ENCODE measurements at places on chromosomes 6 and 20.

DNA sequence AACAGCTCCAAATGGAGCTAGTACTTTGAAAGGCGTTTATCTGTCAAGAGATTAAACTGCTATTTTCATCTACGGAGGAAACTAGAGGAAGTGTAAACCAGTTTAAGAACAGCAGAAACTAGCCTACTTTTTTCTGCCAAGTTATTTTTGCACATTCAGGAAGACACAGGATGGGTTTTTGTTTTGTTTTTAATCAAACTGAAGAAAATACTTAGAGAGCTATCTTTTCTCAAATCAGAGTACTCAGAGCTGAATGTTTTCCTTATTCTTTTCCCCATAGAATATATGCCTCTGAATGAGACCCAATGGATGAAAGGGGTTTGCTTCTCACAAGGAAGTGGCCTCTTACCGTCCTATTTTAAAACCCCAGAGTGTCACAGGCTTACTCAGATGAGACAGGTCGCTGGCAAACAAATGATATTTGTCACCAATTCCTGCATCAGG, 538.5 kb downstream of the CD83 start:
- no peak for DNase-seq

- DNase-seq, result no peak
Observed at GRCh38 chr6:29610540-29610939, 22.4 kb downstream of the GABBR1 start.

DNA sequence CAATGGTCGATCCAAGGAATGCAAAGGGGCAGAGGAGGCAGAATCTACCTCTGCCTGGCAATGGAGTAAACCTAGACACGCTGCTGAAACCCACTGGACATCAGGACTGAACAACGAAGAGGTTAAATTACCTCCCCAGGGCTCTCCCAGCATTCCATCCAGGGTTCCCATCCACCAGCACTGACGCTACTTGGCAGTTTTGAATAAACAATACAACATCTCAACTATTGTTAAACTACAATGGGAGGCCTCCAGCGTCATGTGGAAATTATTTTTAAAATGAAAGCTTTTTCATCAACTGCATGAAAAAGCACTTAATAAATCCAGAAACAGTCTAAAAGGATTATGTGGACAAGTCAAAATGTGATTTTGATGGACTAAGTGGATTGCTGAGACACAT, 96.8 kb upstream of the NHSL1 start:
- no peak for DNase-seq

DNA sequence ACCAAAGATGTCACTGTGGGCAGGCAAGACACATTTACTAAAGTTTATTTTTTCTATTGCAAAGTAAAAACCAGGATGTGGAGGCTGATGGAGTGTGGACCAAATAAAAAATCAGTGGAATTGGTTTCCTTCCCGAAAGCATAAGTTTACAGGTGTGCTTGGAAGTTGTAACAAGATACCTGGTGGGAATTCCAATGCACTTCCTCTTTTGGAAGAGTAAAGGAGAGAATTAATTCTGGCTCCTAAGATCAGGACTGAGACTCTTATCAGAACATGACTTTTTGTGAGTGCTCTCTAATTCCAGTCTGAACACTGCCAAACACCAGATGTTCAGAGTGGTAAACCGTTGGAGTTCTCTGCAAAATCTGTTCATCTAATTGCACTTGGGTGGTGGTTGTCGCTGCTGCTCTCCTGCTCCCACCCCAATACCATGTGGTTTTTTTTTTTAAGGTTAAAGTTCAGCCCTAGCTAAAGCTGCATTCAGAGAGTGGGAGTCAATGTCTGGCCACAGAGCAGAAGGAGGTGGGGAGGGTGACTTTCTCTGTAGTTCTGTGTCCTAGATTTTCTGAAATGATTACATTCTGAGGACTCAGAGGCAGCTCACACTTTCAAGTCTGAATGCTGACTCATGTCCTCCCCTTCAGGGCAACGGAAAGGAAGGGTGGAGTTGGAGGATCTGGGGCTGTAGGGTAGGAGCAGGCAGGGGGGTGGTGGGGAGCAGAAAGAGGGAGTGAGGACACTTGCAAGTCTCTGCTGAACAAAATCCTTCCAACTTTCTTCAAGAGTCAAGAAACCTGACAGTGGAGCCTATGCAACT, 275.8 kb upstream of the PRDM1 start:
- DNase-seq, result peak; percentile 58

- DNase-seq, result peak; percentile 2
Observed at GRCh38 chr6:4564801-4565271, 211.4 kb upstream of the CDYL start.

GRCh38 chr6:115613488-115613887, 447.2 kb downstream of the FRK start:
- peak; percentile 22 for DNase-seq

DNA sequence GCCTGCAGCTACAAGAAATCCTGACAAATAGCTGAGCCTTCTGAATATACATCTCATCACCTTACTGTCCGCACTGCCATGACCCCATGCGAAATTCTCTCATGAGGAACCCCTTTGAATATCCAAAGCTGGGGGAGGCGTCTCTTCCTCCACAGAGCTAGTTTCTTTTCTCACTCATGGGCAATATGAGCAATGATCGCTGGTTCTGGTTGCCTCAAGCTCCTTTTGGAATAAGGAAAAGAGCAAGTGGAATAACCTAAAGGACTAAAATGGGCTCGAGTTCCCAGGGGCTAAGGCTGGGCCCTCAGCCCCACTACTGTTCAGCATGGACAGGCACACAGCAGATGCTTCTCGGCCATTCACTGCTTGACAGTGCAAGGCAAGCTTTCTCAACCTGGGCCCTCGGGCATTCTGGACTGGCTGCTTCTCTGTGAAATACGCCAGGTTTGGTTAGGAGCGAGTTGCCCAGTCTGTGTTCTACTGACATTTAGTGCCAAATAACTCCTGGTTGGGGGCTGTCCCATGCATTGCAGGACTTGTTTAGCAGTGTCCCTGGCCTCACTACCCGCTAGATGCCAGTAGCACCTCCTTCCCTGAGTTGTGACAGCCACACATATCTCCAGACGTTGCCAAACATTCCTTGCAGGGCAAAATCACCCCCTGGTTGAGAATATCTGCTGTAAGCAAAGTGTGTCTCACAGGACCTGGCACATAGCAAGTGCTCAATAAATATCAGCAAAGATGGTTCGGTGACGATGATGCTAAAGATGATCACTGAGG, 156.8 kb downstream of the CEBPB start:
- DNase-seq, result no peak

DNA sequence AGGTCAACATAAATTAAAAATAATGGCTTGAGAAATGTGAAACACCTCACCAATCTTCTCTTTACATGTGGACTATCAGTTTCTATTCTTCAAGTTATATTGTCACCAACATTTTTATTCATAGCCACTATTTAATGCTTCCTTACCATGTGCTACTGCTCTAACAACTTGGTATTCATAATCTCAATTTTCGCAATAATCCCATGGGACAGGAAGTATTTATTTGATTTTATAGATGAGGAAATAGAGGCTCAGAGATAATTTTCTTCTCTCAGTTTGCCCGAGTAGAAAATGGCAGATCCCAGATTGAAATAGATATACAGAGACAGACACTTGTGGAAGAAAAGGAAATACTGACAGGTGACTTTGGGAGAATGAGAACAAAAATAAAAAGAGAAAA, 66.6 kb downstream of the FAM83B start:
- no peak for DNase-seq

GRCh38 chr6:77092971-77093370, 370.3 kb downstream of the HTR1B start:
- DNase-seq, result no peak

GRCh38 chr6:170514908-170515307, 38.2 kb downstream of the PSMB1 start:
- DNase-seq, result no peak

- DNase-seq, result no peak
Observed at GRCh38 chr6:491233-491632, 99.7 kb downstream of the IRF4 start.

GRCh38 chr6:129657483-129657882, 52.5 kb downstream of the ARHGAP18 start:
- no peak for DNase-seq

DNA sequence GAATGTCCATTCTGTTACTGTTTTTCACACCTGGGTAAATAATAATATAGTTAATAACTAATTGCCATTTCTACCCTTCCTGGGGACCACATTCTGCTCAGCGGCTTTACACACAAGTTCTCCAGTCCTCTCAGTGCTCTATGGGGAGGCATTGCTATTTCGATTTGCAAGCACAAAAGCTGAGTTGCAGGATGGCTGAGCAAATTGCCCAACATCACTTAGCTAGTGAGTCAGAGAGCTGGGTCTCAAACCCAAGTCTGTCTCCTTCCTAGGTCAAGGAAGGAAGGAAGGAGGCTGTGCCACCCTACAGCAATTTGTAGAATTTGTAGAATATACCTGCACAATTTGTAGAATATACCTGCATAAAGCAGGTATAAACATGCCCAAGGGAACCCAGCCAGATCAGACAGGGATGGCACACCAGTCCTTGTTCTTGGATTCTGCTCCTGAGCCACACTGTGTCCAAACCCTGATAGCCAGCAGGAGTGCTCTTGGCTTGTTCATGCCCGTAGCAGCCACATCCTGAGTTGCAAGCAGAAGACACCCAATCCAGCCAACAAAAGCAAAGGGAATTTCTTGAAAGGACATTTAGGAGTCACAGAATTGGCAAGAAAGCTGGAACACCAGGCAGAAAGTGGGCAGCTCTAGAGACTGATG, 56.9 kb downstream of the LY86 start:
- DNase-seq, result peak; percentile 74

GRCh38 chr6:84882768-84883766, 118.7 kb upstream of the TBX18 start:
- DNase-seq, result no peak

- DNase-seq, result no peak
Observed at GRCh38 chr6:2839195-2839981, 2.3 kb downstream of the SERPINB1 start.

GRCh38 chr20:24701027-24701426, 231.6 kb downstream of the SYNDIG1 start:
- DNase-seq, result no peak

DNA sequence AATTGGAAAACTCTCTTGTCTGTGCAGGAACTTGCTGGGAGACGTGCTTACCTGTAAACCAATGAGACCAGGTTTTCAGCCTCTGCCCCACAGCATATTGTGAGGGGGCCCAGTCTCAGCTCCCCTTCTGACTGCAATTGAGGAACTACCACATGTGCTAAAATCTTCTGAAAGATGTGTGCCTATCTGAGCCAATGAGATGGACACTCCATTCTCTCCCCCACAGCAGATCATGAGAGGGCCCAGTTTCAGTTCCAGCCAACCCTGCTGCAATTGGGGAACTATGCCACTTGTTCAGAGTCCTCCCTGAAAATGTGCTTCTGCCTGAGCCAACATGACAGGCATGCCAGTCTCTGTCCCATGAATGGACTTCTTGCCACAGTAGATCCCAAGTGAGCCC, 20.9 kb upstream of the PI3 start:
- no peak for DNase-seq

DNA sequence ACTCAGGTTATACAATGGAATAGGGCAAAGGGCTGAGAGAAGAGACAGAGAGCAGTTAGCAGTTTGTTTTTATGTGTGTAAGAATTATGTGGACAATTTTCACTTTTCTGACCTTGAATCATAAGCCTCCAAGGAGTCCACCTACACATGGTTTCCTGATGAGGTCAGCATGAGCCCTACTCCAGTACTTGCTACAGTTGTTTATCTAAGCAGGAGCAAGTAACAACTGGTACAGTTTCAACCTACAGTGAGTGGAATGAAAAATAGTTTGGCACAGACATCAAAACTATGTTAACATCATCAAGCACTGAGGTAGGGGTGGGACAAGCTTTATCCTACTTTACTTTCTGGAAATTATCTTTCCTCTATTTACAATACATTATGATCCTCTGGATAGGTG, 426.7 kb upstream of the ID4 start:
- no peak for DNase-seq

DNA sequence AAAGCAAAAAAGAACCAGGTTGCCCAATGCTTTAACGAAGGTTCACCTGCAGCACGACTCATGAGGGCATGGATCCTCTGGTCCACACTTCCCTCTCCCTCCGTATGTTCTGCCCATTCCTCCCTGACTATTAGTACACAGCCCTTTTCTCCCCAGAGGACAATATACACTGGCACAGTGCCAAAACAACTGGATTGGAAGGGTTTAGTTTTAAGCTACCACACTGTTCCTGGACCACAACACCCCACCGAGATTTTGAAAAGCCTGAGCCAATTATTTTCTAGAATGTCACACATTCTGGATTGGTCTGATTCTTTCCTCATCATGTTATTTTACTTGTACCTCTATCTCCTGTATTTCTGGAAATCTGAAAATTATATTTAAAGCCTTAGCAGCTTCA, 2.9 kb upstream of the AKAP7 start:
- no peak for DNase-seq

GRCh38 chr6:156868385-156868784, 91.2 kb downstream of the ARID1B start:
- DNase-seq, result no peak

GRCh38 chr20:3340443-3340842, 67.0 kb downstream of the DNAAF9 start:
- peak; percentile 32 for DNase-seq

DNA sequence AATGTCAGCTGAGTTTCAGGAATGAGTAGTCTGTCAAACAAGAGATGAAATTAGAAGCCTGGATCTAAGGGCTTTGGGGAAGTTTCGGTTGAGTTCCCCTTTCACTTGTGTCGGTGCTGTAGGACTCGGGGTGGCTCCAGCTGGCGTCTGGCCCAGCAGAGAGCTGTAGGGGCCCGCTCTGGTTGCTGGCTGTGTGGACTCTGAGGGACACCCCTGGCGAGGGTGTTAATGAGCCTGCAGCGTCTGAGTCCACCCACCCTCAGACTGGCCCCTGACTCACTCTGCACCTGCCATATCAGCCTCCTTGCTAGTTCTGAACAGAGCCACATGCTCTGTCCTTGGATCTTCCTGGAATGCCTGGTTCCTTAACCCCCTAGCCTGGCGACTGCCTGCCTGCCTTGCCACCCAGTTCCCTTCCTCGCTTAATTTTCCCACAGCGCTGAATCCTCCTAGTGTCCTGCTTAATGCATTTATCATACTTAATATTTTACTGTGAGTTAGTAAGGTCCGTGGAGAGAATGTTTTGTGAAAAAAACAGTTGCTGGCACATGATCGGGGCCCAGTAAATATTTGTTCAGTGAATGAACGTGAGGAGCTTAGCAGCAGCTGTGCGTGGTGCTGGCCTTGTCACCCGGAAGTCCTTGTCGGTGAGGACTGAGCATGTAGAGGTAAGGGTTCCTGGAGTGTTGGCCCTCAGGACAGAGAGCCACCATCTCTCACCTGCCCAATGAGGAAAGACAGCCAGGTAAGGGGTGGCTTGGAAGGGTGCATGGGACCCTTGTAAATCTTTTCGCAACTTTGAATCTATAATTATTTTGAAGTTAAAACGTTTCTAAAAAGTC, 1.6 kb downstream of the DNAJC5 start:
- DNase-seq, result no peak
